Neural progenitor cell (in vitro differentiated cells): ENCODE measurements at places on chromosomes 2 and 18. TPM values are rescaled to one million over a fixed set of nuclear protein-coding genes. Genes with fewer than 3 reads are reported as not detected.

DNA sequence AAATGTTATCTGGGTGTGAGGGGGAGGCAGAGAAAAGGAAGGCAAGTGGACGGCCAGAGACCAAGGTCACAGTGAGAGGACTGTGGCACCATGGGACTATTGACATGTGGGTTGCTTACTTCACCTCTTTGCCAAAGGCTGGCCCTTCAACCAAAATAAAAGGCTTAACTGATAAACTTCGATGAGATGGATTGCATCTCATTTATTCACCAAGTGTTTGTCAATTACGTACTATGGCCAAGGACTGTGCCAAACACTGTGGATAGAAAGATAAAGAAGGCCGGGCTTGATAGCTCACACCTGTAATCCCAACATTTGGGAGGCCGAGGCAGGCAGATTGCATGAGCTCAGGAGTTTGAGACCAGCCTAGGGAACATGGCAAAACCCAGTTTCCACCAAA lies 98.7 kb upstream of the CCBE1 start:
- DNase-seq = no peak

GRCh38 chr2:10811517-10811916 lies 1.1 kb downstream of the PDIA6 start:
- DNase-seq = peak; percentile 56

DNA sequence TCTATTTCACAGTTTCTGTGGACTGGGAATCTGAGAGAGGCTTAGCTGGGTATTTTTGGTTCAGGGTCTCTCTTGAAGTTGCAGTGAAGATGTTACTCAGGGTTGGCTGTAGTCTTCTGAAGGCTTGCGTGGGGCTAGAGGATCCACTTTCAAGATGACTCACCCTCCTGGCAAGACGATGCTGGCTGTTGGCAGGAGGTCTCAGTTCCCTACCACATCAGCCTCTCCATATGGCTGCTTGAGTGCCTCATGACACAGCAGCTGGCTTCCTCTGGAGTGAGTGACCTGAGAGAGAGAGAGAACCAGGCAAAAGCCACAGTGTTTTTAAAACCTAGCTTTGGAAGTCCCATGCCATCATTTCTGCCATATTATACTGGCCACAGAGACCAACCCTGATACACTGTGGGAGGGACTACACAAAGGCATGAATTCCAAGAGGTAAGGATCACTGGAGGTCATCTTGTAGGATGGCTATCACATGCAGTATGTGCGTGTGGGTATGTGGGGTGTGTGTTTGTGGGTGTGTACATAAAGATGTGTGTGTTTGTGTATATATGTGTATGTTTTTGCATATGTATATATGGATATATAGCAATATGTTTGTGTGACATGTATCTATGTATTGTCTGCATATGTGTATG lies 25.1 kb downstream of the DNPEP start:
- DNase-seq = no peak

DNA sequence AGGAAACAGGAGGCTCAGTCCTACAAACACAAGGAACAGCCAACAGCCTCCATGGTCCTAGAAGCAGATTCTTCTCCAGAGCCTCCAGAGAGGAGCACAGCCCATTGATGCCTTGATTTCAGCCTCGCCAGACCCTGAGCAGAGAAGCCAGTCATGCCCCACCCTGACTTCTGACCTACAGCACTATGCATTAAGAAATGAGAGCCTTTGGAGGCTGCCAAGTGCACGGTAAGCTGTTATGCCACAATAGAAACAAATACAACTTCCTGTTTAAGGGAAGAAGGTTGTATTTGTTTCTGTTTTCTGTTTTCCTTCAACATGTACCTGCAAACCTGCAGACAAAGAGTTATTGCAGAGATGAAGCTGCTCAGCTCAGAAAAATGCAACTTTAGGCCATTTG lies 181.3 kb upstream of the AGAP1 start:
- DNase-seq = no peak

GCG gene
- total RNA-seq = not detected in 2 replicates

- DNase-seq = peak; percentile 79
Observed at GRCh38 chr18:11654736-11655605, 34.1 kb upstream of the GNAL start.

GRCh38 chr2:104888489-104889258 lies 34.8 kb downstream of the POU3F3 start:
- DNase-seq = no peak

DNA sequence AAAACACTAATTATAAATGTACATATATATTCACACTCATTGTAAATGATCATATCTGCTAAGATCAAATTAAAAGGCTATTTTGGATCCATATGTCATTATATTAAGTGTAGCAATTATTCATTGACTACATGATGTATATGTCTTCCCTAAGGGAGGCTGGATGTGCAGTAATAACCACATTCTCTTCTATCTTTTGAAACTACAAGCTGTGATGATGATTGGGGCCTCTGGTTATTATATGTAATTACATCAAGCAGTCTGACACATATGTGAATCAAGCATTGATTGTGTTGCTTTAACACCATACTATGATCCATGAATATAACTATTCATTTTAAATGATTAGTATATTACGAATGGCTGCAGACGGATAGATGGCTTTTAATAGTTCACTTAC lies 1973.4 kb downstream of the SUCLG1 start:
- no peak for DNase-seq
